Activated CD4-positive, alpha-beta T cell treated with anti-CD3 and anti-CD28 coated beads for 24 hours (primary cell): ENCODE measurements at places on chromosomes 12 and 14.
A peak's percentile ranks its signal among the peaks of the same experiment; 100 is the strongest.

GRCh38 chr14:24159777-24160498, 1.1 kb upstream of the IRF9 start:
- DNase-seq: no peak

- DNase-seq: no peak
Measured at GRCh38 chr12:58313091-58313855, 371.9 kb downstream of the ATP23 start.

- DNase-seq: no peak
Measured at GRCh38 chr12:1723721-1724120, 32.9 kb downstream of the ADIPOR2 start.

- no peak for DNase-seq
Measured at GRCh38 chr12:56208006-56208405, 13.7 kb downstream of the RNF41 start.

GRCh38 chr12:87794854-87795253, 234.3 kb downstream of the C12orf50 start:
- no peak for DNase-seq

- DNase-seq: no peak
Measured at GRCh38 chr12:115617391-115617790, 660.1 kb downstream of the MED13L start.

DNA sequence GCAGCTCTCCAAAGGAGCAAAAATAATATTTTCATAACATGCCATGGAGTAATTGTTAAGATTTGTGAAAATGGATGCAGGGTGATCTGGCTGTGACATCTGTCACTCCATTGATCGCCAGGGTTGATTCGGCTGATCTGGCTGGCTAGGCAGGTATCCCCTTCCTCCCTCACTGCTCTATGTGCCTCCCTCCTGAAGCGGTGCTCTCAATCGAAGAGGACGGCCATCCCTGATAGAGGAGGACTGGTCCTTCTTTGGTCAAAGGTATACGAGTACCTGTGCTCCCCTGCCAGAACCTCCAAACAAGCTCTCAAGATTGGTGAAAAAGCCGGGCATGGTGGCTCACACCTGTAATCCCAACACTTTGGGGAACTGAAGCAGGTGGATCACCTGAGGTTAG, 47.9 kb downstream of the VCPKMT start:
- no peak for DNase-seq

GRCh38 chr14:30994681-30995620, 30.5 kb upstream of the AP4S1 start:
- no peak for DNase-seq

- no peak for DNase-seq
Measured at GRCh38 chr12:109639151-109639872, 65.7 kb downstream of the MVK start.

- DNase-seq: peak; percentile 19
Measured at GRCh38 chr12:11981121-11981733, 89.5 kb upstream of the BCL2L14 start.

GRCh38 chr12:107760207-107760808, 629 bp downstream of the PRDM4 start:
- peak; percentile 12 for DNase-seq

DNA sequence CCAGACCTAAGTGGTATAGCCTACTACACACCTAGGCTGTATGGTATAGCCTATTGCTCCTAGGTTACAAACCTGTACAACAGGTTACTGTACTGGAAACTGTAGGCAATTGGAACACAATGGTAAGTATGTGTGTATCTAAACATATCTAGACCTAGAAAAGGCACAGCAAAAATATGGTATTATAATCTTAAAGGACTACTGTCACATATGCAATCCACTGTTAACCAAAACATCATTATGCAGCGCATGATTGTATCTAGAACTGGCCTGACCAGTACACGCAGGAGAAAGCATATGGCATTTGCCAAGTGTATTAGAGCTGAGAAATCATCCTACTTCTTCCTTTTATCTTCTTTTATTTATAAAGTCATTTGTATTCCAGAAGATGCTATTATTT, 75.5 kb downstream of the SLC8A3 start:
- DNase-seq: no peak

DNA sequence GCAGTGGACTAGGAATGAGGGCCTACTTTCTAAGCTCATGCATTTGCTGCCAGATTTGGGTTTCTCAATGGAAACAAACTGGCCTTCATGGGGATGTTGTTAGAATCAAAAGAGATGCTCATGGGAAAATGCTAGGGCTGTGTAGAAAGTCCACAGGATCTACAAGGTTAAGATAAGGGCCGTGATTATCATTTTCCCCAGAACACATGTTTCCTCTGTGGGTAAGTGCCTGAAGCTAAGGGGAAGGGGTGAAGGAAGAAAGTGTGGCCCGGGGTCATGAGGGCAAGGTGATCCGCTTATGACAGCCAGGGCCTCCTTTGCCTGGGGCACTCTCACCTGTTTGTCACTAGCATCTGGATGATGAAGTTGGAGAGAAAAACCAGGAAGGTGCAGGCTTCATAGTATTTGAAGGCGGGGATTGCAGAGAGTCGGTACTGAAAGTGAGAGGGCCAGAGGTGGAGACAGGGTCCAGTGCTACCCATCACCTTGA, 9.8 kb downstream of the ADCY4 start:
- no peak for DNase-seq

DNA sequence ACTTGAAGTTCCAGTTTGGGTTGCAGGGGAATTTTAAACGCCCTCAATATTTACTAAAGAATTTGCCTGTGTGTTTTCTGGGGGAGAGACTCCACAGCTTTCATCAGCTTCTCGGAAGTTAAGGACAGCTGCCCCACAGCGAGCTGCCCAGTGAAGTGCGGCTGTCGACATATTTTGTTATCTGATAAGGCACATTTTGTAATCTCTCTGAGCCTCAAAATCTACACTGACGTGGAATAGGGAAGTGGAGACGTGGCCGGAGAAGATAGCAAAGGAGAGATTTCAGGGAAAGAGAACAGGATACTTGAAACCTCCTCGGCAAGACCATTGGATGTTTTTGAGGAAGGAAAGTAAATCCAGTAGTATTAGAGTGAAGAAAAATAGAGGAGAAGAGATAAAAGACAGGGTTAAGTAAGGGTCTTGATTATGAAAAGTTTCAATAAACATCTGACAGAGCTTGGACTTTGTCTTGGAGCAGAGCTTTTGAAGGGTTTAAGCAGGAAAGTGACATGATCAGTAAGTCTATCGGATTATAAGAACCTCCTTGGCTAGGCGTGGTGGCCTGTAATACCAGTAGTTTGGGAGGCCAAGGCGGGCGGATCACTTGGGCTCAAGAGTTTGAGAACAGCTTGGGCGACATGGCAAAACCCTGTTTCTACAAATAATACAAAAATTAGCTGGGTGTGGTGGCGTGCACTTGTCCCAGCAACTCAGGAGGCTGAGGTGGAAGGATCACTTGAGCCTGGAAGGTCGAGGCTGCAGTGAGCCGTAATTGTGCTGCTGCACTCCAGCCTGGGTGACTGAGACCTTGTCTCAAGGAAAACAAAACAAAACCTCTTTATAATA, 1.1 kb downstream of the POLR3B start:
- DNase-seq: no peak

- DNase-seq: no peak
Measured at GRCh38 chr12:31965090-31965489, 5.9 kb downstream of the RESF1 start.

DNA sequence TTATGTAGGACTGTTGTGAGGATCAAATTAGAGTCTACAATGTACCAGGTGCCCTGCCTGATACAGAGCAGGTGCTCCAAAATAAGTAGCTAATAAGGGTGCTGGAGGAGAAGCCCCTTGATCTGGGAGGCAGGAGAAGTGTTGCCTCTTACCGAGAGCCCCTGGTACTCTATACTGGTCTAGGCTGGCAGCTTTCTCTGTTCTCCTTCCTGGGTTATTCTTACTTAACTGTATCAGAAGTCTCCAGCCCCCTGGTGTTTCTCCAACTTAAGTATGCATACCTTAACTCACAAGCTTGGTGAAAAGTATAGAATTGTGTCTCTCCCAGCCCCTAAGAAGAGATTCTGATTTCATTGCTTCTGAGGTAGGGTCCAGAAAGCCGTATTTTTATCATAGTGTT, 254.9 kb downstream of the LRIG3 start:
- no peak for DNase-seq

- DNase-seq: no peak
Measured at GRCh38 chr14:90576981-90577660, 180.3 kb downstream of the CALM1 start.

- DNase-seq: peak; percentile 74
Measured at GRCh38 chr12:49763006-49763591, 21.7 kb downstream of the TMBIM6 start.

DNA sequence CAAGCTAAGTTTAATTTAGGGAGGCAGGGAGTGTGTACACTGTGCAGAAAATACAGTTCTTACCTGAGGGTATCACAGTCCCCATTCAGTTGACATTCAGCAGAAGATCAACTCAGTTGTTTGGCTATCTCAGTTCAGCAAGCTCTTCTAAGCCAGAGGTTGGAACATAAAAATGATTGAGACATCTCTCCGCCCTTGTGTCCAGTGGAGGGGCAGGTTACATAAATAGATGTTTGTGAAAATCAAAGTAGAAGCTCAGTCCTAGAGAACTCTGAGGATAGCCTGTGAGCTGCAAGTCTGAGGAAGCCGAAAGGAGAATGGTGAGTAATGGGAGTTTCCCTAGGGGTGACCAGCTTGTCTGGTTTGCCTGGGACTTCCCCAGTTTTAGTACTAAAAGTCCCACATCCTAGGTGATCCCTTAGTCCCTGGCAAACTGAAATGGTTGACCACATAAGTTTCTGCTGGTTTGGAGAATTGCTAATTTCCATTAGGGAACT, 251.4 kb upstream of the ATP2B1 start:
- no peak for DNase-seq

DNA sequence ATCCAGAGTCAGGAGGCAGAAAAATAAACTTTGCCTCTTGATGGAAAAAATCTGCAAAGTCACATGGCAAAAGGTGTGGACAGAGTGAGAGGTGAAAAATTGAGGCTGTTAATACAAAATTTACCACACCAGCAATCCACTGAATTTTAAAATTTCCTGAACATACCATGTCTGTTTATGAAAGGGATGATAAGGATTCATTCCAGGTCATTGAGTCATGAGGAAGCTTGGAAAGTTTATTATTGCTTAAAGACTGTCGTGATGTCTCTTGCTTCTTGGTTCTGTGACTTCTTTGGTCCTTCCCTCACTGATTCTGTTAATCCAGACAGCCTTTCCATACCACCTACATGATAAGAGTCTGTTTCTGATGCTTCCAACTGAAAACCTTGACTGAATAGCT, 73.2 kb downstream of the TTC6 start:
- no peak for DNase-seq

DNA sequence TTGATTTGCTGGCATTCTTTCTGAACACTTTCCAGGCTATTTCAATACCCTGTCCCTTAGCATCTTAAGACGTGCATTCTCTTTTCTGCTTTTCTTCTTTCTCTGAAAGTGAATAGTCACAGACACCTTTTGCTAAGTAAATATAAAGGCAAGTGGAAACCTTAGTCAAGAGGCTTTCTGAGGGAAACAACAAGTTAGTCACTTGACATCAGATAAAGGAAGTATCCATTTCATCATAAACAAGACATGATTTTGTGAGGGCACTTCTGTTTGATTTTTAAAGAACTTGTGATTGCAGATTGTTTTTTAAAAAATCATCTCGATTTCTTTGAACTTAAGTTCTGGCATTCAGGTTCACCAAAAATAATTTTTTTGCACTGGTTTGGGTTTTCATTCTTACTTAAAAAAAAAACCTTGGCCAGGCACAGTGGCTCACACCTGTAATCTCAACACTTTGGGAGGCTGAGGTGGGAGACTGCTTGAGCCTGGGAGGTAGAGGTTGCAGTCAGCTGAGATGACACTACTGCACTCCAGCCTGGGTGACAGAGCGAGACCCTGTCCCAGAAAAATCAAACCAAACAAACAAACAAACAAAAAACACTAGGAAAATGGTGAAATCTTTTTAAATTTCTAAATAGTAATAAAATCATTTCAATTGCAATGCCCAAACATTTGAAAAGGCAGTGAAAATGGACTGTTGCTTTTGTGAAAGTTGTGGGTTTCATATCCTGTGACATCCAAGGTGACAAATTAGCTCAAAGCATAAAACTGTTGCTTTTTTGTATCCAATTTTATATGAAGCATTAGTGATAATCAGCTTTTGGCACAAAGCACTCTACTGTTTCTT, 8.3 kb upstream of the KLHL42 start:
- no peak for DNase-seq

DNA sequence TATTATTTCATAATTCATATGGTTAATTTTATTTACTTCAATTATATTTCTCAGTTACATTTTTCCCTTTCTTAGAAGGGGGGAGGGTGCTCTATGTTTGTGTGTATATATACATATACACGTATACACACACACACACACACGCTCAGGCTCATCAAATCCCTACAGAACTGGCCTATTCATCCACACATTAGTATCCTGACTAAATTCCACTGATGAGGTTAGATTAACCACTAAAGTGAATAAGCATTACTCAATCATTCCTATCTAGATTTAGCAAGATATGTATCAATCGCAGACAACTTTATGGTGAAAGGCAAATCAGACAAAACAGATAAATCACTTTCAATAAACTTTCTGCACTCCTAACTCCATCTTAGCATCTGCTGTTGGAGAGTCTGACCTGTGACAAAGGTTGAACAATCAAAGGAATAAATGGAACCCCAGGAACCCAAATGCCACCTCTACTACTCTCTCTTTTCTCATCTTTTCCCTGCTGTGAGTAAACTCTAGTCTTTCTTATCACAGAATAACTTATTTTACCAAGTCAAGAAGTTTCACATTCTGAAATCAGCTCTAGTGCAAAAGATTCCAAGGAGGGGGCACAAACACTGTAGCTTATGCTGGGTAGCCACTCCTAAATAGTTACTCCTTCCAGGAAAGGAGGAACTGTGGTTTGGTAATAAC, 67.6 kb downstream of the RALGAPA1 start:
- DNase-seq: no peak

- peak; percentile 52 for DNase-seq
Measured at GRCh38 chr12:111404362-111405148, 1.2 kb upstream of the SH2B3 start.

GRCh38 chr12:29830391-29830790, 46.6 kb upstream of the TMTC1 start:
- DNase-seq: no peak

- DNase-seq: no peak
Measured at GRCh38 chr14:63432228-63432627, 110.9 kb downstream of the PPP2R5E start.

GRCh38 chr12:100528471-100529127, 44.9 kb upstream of the GAS2L3 start:
- no peak for DNase-seq

- no peak for DNase-seq
Measured at GRCh38 chr12:61654698-61655097, 605.5 kb upstream of the USP15 start.
